ENCODE measurements at places on chromosomes 2 and 18. TPM values are rescaled to one million over a fixed set of nuclear protein-coding genes. Genes with fewer than 3 reads are reported as not detected.
A peak's percentile ranks its signal among the peaks of the same experiment; 100 is the strongest.

LAMA1 gene
- total RNA-seq = 0.49 TPM

DNA sequence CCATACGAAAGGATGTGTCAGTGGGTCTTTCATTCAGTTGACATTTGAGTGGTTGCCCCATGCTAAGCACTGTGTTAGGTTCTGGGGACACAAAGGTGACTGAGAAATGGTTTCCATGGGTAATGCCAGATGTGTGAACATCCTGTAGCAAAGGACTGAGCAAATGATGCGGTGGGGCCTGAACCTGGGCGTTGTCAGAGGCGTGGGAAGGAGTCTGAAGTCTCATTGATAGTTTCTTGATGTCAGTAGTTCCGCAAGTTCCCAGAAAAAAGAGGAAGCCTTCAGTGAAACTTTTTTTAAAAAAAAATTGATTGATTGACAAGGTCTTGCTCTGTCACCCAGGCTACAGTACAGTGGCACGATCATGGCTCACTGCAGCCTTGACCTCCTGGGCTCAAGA is 56.9 kb downstream of the LIMS1 start:
- no peak for DNase-seq

GRCh38 chr2:62339413-62339812 is 143.5 kb downstream of the B3GNT2 start:
- no peak for DNase-seq

- no peak for DNase-seq
These were observed 30.6 kb upstream of the EPC2 start for GRCh38 chr2:148614014-148614321.

DPP4 gene
- 28.1 TPM for total RNA-seq

- DNase-seq = no peak
These were observed 199.8 kb upstream of the NRP2 start for GRCh38 chr2:205482399-205483081.

- DNase-seq = no peak
These were observed 1282.3 kb upstream of the NRXN1 start for GRCh38 chr2:52314231-52314630.

- DNase-seq = no peak
These were observed 76.6 kb upstream of the DDX18 start for GRCh38 chr2:117737846-117738245.

SKOR2 gene
- not detected for total RNA-seq

CCDC121 gene
- 4.7 TPM for total RNA-seq

DNA sequence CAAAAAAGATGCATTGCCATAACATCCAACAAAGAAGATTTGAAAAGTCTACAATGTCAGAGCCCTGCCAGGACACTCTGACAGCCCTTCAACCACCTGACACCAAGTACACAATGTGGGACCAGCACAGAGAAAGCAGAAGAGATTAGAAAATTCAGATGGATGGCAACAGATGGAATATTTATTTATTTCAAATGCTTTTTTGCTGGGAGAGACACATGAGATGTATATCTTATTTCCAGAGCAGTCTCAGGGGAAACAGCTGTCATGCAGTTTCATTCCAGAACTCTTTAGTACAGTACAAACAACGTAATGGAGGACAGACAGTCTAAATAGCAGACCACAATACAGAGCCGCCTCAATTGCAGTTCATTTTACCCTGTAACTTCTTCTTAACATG is 110.1 kb downstream of the MAIP1 start:
- no peak for DNase-seq

DNA sequence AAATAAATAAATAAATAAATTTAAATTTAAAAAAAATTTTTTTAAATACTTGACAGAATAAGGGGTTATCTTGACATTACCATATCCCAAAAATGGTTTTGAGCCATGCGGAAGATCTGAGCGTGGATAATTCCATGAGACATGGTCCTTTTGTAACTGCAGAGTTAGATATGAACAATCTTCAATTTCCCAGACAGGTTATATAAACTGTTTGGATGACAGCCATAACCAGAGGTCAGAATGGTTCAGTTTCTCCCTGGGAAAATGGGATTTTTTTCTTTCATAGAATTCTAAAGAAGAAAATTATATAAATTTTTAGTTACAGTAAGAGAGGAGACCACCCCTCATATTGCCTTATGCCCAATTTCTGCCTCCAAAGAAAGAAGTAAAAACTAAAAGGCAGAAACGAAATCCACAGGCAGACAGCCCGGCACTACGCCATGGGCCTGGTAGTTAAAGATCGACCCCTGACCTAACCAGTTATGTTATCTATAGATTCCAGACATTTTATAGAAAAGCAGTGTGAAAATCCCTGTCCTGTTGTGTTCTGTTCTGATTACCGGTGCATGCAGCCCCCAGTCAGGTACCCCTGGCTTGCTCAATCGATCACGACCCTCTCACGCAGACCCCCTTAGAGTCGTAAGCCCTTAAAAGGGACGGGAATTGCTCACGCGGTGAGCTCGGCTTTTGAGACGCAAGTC is 3.0 kb downstream of the GALM start:
- DNase-seq = no peak

- DNase-seq = peak; percentile 52
These were observed 3.1 kb downstream of the PAIP2B start for GRCh38 chr2:71223767-71224333.

FIGLA gene
- not detected for total RNA-seq

GRCh38 chr2:216936954-216937357 is 77.1 kb upstream of the TNP1 start:
- peak; percentile 80 for DNase-seq

RFX8 gene
- 0.29 TPM for total RNA-seq

RTN4 gene
- 370 TPM for total RNA-seq

RNF125 gene
- 6.1 TPM for total RNA-seq

TUBB8B gene
- not detected for total RNA-seq

DNA sequence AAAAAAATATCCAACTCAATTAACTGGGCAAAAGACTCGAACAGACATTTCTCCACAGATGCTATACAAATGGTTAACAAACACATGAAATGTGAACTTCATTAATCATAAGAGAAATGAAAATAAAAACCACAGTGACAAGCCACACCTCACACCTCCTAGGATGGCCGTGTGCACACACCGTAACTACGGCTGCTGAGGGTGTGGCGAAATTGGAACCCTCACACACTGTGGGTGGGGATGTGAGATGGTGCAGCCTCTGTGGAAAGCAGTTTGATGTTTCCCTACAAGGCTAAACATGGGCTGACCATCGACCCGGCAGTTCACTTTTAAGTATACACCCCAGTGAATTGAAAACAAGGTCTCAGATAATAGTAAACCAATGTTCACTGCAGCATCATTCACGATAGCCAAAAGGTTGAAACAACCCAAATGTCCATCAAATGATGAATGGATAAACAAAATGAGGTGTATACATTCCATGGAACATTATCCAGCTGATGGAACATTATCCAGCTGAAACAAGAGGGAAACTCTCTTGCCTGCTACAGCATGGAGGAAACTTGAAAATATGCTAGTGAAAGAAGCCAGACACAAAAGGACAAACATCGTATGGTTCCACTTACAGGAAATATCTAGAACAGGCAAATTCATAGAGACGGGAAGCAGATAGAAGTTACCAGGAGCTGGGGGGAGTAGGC is 32.2 kb downstream of the ZAP70 start:
- no peak for DNase-seq

DNA sequence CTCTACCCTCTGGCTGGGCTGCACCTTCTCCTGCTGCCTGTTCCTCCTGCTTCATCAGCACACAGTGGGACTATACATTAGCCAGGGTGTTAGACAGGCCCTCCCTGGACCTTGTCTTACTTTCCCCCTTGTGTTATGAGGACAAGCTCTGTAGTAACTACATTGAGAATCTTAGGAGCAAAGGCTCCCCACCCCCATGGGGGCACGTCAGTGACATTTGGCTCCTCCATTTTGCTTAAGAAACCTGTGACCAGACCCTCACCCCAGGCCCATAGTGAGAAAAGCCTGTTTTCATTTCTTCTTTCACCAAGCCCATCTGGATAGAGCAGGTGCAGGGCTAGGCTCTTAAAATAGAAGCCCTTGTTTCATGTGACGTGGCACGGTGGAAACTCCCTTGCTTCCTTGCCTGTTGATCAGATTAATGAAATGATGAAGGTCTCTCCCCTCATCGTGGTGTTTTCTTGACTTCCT is 146.7 kb downstream of the RPIA start:
- no peak for DNase-seq

DNA sequence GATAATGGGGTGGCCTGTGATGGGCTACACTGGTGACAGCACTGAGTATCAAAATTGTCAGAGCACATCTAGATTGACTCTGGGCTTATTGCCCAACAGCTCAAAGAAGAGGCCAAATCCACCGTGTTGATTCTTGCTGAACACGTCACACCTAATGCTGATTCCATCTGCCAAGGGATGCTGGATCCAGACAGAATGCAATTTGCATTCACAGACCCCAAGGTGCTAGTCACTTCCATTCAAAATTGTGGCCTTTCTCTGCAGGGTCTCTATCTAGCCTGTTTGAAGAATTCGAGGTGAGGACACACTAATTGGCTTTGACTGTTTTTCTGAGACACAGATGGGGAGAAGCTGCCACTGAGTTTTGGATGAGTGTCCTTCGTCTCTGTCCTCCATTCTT is 13.5 kb upstream of the GPR39 start:
- DNase-seq = no peak

GRCh38 chr2:197606180-197606579 is 69.2 kb downstream of the RFTN2 start:
- DNase-seq = no peak

ACMSD gene
- 47.0 TPM for total RNA-seq

COMMD1 gene
- total RNA-seq = 35.0 TPM

DNA sequence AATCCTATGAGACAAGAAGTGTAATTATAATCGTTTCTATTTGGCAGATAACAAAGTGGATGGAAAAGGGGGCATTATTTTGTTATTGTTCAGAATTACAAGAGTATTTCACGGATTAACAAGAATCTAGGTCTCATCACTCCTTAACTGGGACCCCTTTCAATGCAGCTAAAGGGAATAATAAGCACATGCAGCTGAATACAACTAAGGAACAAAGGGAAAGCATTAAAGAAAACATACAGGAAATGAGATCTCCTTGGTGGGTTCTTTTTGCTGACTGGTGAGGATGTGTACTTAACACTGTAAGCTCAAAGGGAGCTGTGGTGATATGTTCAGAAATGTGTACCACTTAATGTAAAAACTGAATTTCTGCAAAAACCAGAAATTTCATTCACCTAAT is 140.5 kb upstream of the WDSUB1 start:
- DNase-seq = no peak

GRCh38 chr2:197130318-197130717 is 180.3 kb downstream of the ANKRD44 start:
- no peak for DNase-seq

AMER3 gene
- 0.03 TPM for total RNA-seq

GRCh38 chr18:11005528-11005927 is 143.8 kb downstream of the PIEZO2 start:
- peak; percentile 72 for DNase-seq

GRCh38 chr2:162013514-162014475 is 60.2 kb downstream of the DPP4 start:
- no peak for DNase-seq

DNA sequence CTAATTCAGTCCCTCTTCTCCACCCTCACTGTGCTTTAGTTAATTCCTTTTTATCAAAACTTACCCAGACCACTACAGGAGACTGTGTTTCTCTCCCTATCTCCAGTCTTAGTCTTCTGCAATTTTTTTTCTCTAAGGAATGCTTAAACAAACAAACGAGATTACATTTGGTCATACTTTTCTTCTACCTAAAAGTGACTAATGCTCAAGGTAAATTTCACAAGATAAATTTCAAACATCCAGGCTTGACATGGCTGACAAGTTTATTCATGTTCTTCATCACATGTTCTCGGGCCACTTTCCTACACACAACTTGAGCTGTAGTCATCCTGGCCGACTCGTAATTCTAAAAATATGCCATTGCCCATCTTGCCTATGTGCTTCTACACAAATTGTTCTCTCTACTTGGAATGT is 23.2 kb upstream of the ACSL3 start:
- no peak for DNase-seq

DNA sequence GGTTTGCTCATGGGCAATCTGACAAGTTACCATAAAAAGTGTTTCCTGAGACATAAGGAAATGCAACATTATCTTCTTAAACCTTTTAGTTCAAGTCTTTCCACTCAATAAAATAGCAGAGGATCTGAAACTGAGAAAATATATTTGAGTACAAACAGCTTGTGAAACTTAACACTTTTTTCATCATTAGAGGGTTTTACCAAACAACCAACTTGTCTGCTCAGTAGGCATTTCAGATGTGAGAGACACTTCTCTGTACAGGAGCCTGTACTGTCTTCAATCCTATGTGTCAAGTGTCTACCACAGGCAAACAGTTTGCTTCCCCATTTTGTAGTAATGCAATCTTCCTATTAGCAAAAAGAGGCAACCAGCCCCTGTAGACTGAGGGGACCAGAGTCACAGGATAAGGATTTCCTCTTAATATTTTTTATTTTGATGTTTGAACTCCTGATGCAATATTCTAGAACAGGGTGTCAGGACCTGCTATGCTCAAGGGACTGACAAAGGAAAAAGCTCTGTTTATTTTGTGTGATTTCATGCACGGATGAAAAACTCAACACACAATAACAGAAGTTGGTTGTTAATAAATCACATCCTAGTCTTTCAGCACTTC is 159.1 kb upstream of the LHCGR start:
- no peak for DNase-seq

DNA sequence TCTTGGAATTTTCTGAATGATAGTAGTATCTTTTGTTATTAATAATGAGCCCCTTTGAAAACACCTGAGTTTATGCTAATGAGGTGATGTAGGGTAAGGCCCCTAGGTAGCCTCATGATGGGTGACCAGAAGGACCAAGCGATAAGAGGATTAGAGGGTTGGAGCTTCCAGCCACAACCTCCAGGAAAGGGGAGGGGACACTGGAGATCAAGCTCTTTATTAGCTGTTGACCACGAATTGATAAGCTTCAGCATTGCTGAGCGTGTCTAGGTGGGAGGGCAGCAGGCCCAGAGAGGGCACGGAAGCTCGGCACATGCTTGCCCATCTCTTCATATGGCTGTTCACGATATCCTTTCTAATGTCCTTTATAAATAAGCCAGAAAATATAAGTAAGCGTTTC is 39.0 kb downstream of the KIAA2012 start:
- DNase-seq = no peak

DNA sequence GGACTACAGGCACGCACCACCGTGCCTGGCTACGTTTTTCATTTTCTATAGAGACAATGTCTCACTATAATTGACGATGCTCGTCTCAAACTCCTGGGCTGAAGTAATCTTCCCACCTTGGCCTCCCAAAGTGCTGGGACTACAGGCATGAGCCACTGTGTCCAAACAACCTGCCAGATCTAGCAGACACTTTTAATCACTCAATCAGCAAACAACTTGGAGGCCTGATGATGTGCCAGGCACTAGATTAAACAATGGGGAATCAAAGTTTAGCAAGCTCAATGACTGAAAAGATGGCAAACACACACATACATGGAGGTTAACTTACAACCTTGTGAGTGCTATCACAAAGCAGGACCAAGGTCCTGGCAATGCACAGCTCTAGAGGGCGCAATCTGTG is 29.8 kb upstream of the RMP24 start:
- no peak for DNase-seq

- no peak for DNase-seq
These were observed 51.5 kb downstream of the TWIST2 start for GRCh38 chr2:238899386-238899785.

- no peak for DNase-seq
These were observed 401.1 kb downstream of the BCL11A start for GRCh38 chr2:60152226-60152833.

Data from mucosa of gallbladder (tissue), 1 donor.